Stimulated activated CD8-positive, alpha-beta memory T cell treated with anti-CD3 and anti-CD28 coated beads, Interleukin-7, amount 100 ng/mL, for 1 hour (primary cell): ENCODE measurements at places on chromosomes 3 and 15.

GRCh38 chr15:75030023-75030413 lies 6.6 kb downstream of the PPCDC start:
- no peak for DNase-seq

DNA sequence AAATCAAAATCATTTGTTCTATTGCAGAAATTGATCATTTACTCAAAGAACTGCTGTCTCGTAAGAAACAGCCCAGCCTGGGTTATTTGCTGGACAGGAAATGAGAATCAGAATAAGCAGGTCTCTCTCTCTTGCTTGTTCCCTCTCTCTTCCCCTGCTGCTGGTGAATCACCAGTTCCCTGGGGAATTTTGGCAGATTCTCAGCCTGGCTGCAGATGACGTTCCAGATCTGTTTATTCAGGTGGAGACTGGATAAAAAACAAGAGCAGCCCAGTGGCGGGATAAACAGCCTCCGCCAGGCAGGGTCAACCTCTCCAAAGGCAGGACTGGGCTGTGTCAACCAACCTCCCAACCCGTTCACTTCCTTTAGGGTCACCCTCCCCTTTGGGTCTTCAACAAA lies 72.1 kb downstream of the LRIG1 start:
- no peak for DNase-seq

DNA sequence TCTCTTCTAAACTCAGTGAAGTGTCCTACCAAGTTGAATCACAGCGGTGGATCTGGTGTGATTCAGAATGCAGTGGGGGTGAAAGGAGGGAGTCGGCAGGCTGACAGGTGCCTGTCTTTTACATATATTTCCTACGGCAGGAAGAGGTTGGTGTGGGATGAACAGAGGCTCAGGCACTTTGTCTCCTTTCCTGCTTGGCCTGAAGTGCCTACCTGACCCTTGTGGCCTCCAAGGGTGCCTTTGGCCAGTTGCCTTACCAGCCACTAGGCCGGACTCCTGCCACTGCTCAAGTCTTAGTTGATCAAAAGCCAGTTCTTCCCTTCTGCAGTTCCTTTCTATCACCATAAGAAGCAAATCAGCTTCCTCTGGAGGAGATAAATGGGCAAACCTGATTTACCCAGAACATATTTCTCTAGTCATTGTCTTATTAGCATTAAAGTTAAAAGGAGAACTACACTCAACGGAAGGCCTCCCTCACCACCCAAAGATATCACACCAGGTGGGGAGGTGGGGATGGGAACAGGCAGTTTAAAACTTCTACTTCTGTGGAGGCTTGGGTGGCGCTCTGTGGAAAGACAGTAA lies 52.1 kb downstream of the CRTC3 start:
- no peak for DNase-seq

GRCh38 chr3:168134931-168135330 lies 39.2 kb upstream of the GOLIM4 start:
- no peak for DNase-seq

- no peak for DNase-seq
Observed at GRCh38 chr3:8220291-8220690, 281.3 kb upstream of the LMCD1 start.

DNA sequence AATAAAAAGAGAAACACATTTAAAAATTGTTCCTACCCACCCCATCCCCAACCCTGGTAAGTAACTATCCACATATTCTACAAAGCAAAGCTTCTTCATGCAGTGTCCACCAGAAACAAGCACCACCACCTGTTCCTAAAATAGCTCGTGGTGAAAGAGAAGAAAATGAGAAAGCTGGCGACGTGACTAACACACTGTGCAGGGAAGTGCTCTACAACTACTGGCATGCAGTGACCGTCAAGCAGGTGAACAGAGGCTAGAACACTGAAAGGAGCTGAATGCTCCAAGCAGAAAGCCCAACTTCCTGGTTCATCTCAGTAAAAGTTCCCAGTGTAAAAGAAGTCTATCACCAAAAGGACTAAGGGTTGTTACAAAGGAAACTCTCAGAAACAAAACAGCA lies 80.7 kb downstream of the NR2E3 start:
- DNase-seq: no peak

- no peak for DNase-seq
Observed at GRCh38 chr15:39365161-39365560, 215.7 kb upstream of the THBS1 start.

DNA sequence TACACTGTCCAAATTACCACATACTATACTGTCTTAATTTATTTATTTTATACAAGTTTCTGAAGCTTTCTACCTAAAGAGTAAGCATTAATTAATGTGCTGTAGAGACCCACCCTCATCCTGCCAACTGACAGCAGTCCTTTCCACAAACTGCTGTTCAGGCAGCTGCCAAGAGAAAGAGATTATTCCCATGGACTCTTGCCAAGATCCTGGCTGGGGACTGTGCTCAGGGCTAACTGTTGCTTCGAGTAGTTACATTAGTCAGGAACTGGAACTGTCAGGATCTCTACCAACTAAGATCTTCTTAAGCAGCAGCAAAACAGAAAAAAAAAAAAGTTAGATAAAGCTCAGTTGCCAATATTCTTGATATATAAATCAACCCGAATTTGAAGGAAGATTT lies 398.8 kb downstream of the MECOM start:
- no peak for DNase-seq

- DNase-seq: peak; percentile 49
Observed at GRCh38 chr3:4466741-4467521, at the start of gene SUMF1. Gene SUMF1 (minus strand): TSS chr3:4467269. CDS start chr3:4467245, 24 bp downstream.

- peak; percentile 14 for DNase-seq
Observed at GRCh38 chr15:38354315-38354929, 99.5 kb upstream of the FAM98B start.

- no peak for DNase-seq
Observed at GRCh38 chr3:83662381-83662960, 1296.3 kb upstream of the CADM2 start.

GRCh38 chr3:30895329-30895728 lies 868 bp upstream of the GADL1 start:
- no peak for DNase-seq

DNA sequence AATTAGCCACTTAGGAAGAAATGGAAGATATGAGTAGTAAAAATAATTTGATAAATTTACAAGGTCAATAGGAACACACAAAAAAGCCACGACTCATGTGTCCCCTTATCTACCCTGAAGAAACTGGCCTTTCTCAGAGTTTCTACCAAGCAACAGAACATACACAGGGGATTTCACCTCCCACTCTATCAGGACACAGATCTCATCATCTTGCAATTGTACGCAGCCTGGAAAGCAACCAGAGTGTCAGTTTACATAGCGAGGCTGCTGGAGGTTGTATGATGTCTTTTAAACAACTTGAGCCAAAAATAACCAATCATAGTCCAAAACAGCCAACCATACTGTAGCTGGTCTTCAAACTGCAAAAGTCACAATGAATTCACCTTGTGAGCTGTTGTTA lies 19.7 kb upstream of the LMOD3 start:
- no peak for DNase-seq

DNA sequence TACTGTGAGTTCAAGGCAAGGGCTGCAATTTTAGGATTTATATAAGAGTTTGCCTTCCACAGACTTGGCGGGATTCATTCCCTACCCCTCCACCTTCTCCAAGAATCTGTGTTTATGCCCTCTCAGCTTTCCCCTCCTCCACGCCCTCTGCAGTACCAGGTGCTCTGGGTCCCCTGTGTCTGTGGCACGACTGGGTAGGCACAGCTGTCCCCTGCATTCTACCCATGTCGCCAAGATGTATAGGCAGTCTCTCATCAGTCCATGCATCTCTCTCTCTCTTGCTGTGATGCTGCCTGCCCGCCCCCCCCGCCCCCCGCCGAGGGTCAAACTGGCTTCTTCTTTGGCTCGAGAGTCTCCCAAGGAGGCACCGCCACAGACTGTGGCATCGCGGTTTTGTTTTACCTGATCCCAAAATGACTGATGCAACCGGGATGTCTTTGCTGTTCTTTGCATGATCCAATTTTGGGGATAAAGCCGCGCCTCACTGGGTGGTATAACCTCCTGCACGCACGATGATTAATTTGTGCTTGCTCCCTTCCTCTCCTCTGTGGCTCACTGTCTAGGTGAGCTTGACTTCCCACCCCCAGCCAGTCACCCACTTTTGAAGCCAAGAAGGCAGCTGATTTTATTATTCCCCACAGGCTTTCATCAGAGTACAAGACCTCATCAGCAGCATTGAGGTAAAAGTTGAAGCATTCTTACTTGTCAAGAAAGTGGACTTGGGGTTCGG lies 43.7 kb downstream of the EFCAB12 start:
- no peak for DNase-seq

DNA sequence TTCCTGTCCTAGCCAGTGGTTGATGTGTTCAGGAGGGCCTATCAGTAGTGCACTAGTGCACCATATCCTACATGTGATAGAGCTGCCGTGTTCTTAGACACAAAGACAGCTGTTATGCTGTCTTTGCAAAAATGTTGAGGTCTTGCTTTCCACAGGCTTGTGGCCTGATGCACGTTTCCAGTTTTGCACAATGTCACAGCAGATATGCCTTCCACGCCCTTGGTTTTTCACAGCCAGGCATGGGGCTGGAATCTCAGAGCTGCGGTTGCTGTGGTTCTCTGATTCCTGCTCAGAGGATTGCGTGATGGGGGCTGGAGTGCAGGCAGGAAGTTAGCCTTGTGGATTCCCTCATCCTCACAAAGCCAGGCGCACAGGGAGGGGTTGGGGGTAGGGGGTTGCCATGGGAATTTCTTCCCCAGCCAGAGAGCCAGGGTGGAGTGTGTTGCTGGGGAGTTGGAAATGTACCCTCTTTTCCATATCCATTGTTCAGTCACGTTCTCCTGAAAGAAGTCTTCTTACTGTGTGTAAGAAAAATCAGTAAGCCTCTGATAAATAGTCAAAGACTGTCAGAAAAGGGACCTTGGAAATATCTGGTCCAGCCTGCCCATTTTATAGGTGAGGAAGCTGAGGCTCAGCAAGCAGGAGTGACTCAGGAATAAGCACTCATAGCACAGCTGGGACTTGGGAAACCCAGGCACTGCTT lies 79.4 kb downstream of the SMAD3 start:
- DNase-seq: no peak

- no peak for DNase-seq
Observed at GRCh38 chr3:58071480-58071971, 63.3 kb downstream of the FLNB start.

DNA sequence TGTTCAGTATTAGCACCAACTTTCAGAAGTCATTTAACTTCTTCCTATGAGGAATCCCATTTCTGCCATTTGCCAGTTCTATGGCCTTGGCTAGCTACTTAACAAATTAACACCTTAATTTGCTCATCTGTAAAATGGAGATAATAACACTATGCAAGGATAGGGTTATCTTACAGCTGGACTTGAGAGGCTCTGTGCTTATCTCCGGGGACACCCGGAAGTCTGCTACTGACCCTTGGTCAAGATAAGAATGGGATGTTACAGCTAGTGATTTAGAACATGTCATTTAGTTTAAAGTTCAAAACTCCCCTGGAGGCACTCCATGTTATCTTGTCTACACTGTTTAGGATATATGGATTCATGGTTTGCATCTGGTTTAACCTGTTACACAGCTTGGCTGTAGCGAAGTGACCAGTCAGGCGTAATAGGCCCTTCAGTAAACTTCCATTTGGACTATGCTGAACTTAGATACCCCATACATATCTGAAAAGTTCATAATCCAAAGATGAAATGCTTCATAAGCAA lies 156.0 kb upstream of the CD96 start:
- DNase-seq: no peak

GRCh38 chr3:36114353-36114752 lies 266.0 kb upstream of the STAC start:
- no peak for DNase-seq
